Breast epithelium (tissue), 4 donors: ENCODE measurements at places on chromosomes 1 and 21. TPM values are rescaled to one million over a fixed set of nuclear protein-coding genes. Genes with fewer than 3 reads are reported as not detected.
A peak's percentile ranks its signal among the peaks of the same experiment; 100 is the strongest.

IRF6 gene
- 42.9 TPM for total RNA-seq

DNA sequence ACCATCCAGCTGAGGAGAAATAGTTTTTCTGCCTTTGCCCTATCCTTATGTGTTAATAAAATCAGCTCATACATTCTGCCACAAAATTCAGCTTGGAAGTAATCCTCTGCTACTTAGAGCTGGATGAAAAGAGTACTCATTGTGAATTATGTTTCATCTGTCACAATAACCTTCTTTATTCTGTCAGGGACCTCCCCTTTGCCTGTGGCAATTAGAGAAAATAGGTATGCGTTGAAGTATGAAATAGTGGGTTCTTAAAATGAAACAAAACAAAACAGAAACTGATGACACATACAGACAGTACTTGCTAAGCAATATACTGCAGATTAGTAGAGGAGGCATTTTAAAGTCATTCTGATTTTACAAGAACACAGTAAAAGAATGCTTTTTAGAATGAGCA is 578.5 kb downstream of the USP25 start:
- H3K4me3 ChIP-seq: peak overlapping the region; percentile 55
- no peak for DNase-seq
- no peaks in the 10 kb centered on the region for H3K27me3 ChIP-seq
- H3K36me3 ChIP-seq: no peaks in the 10 kb centered on the region
- H3K27ac ChIP-seq: peak overlapping the region; percentile 72

DNA sequence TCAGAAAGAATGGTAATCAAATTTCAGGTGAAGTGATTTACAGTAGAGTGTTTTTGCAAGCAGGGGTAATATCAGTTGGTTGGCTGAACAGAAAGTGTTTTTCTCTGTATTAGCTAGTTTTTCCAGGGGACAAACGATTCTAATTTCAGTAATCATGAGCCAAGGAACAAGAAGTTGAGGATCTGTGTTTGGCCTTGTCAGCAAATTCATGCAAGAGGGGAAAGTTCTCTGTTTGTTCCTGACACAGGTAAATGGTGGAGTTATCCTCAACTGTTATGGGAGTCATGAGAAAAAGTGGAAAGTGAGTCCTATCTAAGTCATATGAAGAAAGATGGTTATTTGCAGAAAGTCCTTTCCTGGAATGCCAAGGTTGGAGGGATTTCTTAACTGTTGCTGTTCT is 24.6 kb upstream of the SLC35A3 start:
- H3K27me3 ChIP-seq: no peaks in the 10 kb centered on the region
- no peak overlapping the region for H3K27ac ChIP-seq
- no peak for DNase-seq
- no peaks in the 10 kb centered on the region for H3K36me3 ChIP-seq

DNA sequence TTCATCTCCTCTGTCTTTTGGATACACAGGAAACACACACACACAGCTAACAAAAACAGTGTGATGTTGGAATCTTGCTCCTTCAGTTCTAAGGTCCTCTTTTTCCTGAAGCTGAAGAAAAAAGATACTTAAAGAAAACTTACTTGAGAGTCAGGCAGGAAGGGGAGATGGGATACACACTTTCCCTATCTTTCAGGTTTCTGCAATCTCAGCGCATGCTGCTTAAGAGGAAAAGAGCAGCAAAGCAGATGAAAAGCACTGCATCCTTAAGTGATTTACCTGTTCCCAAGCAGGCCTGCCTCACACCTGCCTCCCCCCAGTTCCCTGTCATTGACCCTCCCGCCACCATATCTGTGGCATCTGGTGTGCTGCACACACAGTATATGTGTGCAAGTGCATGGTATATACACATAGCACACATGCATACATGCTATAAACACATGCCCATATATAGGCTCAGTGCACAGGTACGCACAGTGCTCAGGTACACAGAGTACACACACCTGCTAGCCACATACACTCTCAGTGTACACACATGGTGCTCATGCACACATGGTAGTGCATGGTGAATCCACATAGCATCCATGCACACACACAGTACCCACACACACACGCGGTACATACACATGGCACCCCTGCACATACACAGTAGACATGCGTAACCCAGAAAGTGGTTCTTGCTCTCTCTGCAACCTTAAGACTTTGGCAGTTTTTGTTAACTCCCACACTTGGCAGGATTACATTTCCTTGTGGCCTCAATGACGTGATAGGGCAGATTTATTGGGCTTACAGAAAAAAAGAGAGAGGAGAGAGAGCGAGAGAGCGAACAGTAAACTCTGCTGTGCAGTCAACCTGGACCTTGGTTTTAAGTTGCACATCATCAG is 166.9 kb downstream of the TOMM20 start:
- no peak for DNase-seq
- no peaks in the 10 kb centered on the region for H3K27me3 ChIP-seq
- no peak overlapping the region for H3K4me3 ChIP-seq
- H3K27ac ChIP-seq: peak overlapping the region; percentile 91
- H3K4me1 ChIP-seq: peaks cover 28% of the 10 kb centered on the region

AMY1C gene
- not detected for total RNA-seq

- H3K27me3 ChIP-seq: no peaks in the 10 kb centered on the region
- H3K36me3 ChIP-seq: no peaks in the 10 kb centered on the region
- DNase-seq: no peak
- no peak overlapping the region for H3K4me3 ChIP-seq
- no peaks in the 10 kb centered on the region for H3K4me1 ChIP-seq
- H3K27ac ChIP-seq: no peak overlapping the region
Observed at GRCh38 chr1:231315887-231316286, 21.8 kb downstream of the EXOC8 start.

DNA sequence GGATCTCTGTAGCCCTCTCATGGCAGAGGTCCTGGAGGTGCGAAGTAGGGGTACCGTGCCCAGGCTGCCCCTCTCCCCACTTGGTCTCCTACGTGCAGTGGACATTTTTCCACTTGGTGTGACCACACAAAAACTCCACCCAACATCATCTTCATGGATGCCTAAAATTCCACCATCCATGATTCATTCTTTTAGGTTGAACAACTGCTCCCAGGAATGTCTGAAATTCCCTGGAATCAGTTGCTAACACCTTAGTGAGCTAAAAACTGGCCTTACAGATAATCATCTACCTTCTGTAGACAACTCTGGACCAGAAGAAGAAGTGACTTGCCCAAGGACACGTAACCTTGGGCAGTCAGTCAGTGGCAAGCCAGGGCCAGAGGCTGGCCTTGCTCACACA is 32.1 kb upstream of the CLIC4 start:
- H3K4me3 ChIP-seq: no peak overlapping the region
- H3K36me3 ChIP-seq: no peaks in the 10 kb centered on the region
- H3K27me3 ChIP-seq: no peaks in the 10 kb centered on the region
- DNase-seq: no peak
- H3K4me1 ChIP-seq: no peaks in the 10 kb centered on the region

GRCh38 chr1:61463220-61463619 is 261.7 kb downstream of the TM2D1 start:
- H3K27me3 ChIP-seq: no peaks in the 10 kb centered on the region
- no peaks in the 10 kb centered on the region for H3K36me3 ChIP-seq
- no peak overlapping the region for H3K4me3 ChIP-seq
- no peak overlapping the region for H3K27ac ChIP-seq
- H3K4me1 ChIP-seq: no peaks in the 10 kb centered on the region
- DNase-seq: no peak

KIAA1614 gene
- total RNA-seq: 2.3 TPM

DDR2 gene
- 47.2 TPM for total RNA-seq

- H3K4me3 ChIP-seq: peak overlapping the region; percentile 82
- peak; percentile 15 for DNase-seq
- H3K36me3 ChIP-seq: no peaks in the 10 kb centered on the region
- H3K27me3 ChIP-seq: no peaks in the 10 kb centered on the region
- peaks cover 10% of the 10 kb centered on the region for H3K4me1 ChIP-seq
Observed at GRCh38 chr1:155171836-155172731, 1.0 kb downstream of the KRTCAP2 start.

GRCh38 chr1:234125283-234125682 is 220.8 kb downstream of the SLC35F3 start:
- DNase-seq: no peak
- H3K27ac ChIP-seq: no peak overlapping the region
- no peaks in the 10 kb centered on the region for H3K36me3 ChIP-seq
- H3K4me1 ChIP-seq: no peaks in the 10 kb centered on the region

SLC16A4 gene
- total RNA-seq: 0.96 TPM
